Mesothelial cell of epicardium (in vitro differentiated cells): ENCODE measurements at places on chromosomes 7 and 10. TPM values are rescaled to one million over a fixed set of nuclear protein-coding genes. Genes with fewer than 3 reads are reported as not detected.

DNA sequence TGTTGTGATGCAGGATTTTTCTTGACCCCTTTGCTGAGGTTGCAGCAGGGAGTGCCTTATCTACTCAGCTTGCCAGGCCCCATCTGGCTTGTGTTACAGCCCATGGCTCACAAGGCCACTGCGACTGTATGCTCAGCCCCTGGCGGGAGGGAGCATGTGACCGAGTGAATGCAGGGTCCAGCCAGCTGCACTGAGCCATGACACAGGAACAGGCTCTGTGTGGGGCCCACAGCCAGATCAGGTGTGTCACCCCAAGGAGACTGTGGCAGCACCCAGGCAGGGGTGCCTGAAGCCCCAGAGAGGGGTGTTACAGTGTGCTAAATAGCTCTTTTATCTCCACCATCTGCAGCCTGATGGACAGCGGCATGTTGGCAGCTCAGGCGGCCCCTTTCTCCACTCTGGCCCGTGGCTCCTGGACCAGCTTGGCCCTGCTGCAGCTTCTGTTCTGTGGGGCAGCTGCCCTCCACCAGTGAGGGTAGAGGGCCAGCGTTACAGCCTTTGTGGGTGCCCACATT, 2.6 kb upstream of the PCBD1 start:
- no peak for DNase-seq

- DNase-seq = peak; percentile 61
Measured at GRCh38 chr10:100872034-100872791, 40.5 kb upstream of the SLF2 start.

DNA sequence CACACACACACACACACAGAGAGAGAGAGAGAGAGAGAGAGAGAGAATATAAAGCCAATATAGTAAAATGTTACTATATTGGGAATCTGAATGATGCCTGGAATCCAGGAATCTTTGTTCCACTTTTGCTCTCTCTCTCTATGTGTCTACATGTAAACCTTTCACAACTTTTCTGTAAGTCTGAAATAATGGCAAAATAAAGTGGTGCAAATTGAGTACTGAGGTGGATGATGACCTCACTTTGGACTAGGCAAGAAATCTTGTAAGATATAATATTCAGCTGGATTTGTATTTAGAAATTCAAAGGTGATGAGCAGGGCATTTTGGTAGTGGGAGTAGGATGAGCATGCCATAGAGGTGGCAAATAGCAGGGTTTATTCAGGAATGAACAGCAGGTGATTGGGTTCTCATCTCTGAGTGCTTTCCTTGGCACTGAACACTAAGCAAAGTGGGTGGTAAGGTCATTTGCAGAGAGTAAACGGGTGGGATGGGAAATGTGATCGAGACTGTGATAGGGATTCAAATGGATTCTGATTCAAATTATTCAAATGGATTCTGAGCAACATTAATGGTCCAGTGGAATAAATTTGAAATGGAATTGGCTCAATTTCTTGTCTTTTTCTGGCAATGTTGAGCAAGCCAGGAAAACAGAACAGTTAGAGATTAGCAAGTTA, 9.7 kb upstream of the ANLN start:
- no peak for DNase-seq

DNA sequence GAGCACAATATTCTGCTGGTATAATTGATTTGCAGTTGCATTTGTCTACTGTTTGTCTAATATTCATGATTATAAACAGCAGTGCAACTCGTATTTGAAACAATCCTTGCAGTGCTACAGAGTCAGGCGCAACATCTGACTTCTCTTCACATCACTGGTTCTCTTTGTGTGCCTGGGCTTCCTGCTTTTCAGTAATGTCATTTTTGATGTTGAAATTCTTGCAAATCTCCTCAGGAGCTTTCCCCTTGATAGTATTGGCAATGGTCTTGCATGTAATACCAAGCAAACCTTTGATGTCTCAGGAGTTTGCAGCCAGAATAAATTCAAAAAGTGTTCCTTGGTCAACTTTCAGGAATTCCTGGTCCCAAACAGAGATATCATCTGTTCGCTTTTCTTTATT, 20.2 kb downstream of the HPS6 start:
- no peak for DNase-seq

SLC39A12 gene
- total RNA-seq = not detected in 3 replicates

PRR15 gene
- total RNA-seq = 4.9 to 7.2 TPM (median 6.6 TPM) in 3 replicates

- DNase-seq = no peak
Measured at GRCh38 chr10:48626447-48626846, 21.6 kb upstream of the ARHGAP22 start.

DNA sequence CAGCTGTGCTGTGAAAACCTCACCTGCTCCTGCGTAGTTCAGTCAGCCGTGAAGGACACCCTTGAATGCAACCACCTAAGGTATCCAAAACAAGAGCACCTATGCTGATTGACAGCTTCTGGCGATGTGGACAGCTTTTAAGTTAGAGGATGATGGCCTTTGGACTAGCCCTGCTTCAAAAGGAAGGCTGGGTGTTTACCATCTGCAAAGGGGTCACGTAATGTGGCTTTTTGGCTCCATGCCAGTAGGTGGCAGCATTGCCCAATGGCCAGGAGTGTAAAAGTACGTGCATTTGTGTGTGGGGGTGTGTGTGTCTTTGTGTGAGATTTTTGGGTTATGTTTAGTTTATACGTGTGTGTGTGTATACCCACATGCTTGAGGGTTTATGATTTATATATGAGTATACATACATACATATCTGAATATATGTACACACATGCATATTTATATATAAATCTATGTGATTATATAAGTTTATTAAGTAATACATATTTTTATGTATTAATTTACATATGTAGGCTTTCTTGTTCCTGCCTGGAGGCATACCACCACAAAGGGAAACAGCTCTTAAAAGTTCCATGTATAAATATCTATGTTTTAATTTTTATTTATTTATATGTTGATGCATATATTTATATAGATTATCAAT, 236.3 kb upstream of the ANKRD30A start:
- no peak for DNase-seq

LBX1 gene
- total RNA-seq = not detected in 3 replicates

CCL24 gene
- total RNA-seq = not detected in 3 replicates

DNA sequence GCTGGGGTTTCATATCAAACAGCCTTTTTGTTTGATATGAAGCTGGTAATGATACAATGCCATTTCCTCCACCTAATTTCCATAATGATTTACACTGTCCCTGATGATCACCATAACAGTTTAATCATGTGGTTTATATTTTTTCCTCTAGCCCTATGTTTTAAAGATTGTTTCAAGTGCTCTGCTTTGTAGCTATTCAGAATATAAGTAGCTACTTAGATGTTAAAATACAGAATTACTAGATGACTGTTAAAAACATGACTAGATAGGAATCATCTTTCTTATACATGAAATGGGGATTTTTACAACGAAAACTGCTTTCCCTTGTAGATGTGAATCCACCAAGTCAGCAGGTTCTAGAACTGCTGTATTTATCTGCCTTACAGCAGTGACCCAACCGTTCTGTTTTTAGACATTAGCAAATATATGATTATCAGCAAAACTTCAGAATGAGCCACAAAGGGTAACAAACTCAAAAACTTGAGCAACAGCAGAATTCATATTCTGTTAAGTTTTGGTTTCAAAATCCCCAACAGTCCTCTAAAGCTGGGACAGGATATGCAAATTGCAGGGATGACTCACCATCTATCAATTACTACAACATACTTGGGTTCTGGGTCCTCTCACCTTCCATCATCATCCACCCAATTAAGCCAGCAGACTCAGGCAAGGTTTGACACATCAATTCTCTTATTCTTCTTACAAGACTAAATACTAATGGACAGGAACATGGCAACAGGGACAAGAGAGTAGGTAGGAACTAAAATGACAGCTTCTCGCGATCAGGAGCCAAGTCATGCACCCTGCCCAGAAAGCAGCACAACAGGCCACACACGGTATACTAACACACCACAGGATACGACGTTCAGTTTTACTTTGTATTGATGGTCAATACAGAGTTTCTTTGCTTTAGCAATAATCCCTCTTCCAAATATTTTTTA, 83.9 kb downstream of the PIP4K2A start:
- no peak for DNase-seq

GRCh38 chr7:148017126-148017525, 573.4 kb upstream of the C7orf33 start:
- DNase-seq = no peak

JCAD gene
- 20.4 to 22.8 TPM (median 21.5 TPM) in 3 replicates for total RNA-seq

DNA sequence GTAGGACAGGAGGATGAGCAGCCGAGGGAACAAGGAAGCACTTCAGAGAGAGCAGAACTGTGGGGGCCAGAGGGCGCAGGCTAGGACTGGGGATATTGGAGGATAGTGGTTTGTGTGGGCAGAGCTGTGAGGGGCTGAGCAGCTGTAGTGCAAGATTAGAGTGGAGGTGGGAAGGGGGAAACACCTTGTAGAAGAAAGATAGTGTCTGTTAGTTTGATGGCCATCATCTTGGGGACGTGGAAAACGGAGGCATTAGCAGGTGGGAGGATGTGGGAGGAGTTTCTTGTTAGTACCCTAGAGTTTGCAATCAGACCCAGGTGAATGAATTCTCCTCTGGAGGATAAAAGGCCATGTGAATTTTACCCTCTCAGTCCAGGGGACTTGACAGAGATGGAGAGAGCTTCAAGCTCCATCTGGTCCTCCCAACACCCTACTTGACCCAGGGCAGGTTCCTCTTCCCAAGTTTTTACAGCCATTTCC, 34.0 kb downstream of the PRSS2 start:
- DNase-seq = no peak

GRCh38 chr7:124033095-124033806, 384 bp upstream of the TMEM229A start:
- no peak for DNase-seq

DNA sequence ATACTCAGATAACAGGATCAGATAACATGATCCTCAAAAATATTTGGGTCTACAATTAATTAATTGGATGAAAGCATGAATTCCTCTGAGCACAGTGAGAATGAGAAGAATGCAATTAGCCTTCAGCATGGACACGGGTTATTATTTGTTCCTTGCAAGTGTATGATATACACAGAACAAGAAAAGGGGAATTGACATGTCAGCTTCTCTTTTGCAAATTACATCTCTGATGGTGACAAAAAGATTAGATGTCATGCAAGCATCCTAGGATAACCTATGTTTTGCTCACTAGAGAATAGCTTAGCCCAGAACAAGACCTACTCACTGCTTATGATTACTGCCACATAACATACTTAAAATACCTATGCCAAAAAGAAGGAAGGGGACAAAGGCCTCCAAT, 120.3 kb downstream of the ABLIM1 start:
- no peak for DNase-seq
